ENCODE measurements at places on chromosomes 6 and 20. TPM values are rescaled to one million over a fixed set of nuclear protein-coding genes. Genes with fewer than 3 reads are reported as not detected.

The KLC4 gene
- 9.6 TPM for total RNA-seq

The HLA-DPA1 gene
- total RNA-seq, result 271 TPM

The C4B gene
- 1.0 TPM for total RNA-seq

The ISM1 gene
- 1.2 TPM for total RNA-seq

The TRIM10 gene
- total RNA-seq, result 0.21 TPM

All from mononuclear cell (primary cell).